Thoracic aorta endothelial cell (primary cell): ENCODE measurements at places on chromosomes 2 and 18. TPM values are rescaled to one million over a fixed set of nuclear protein-coding genes. Genes with fewer than 3 reads are reported as not detected.

Gene FAM237A
- total RNA-seq, result not detected in 2 replicates

Gene SERPINB5
- not detected in 2 replicates for total RNA-seq

Gene TMEM178A
- total RNA-seq, result 0.22 and 0.80 TPM in 2 replicates

Gene EPAS1
- total RNA-seq, result 177 and 257 TPM in 2 replicates

Gene TOGARAM2
- total RNA-seq, result under 0.01 and 0.13 TPM in 2 replicates

Gene STAT4
- total RNA-seq, result 0.07 and 0.27 TPM in 2 replicates

Gene SCN3A
- total RNA-seq, result not detected in 2 replicates

Gene ANO7
- total RNA-seq, result 0.93 and 1.7 TPM in 2 replicates

Gene DCDC2C
- total RNA-seq, result not detected in 2 replicates

Gene MYOM1
- under 0.01 and 0.22 TPM in 2 replicates for total RNA-seq

Gene MOGAT1
- total RNA-seq, result not detected in 2 replicates

Gene IL1R2
- total RNA-seq, result 0.27 TPM in 1 of 2 replicates, not detected in the other

Gene TBR1
- total RNA-seq, result under 0.01 TPM in 2 replicates

Gene SLC40A1
- 6.1 and 34.2 TPM in 2 replicates for total RNA-seq

Gene SLC19A3
- total RNA-seq, result 0.40 and 0.86 TPM in 2 replicates

Gene L3MBTL4
- total RNA-seq, result under 0.01 and 0.57 TPM in 2 replicates

Gene HAAO
- 0.29 TPM in 1 of 2 replicates, not detected in the other for total RNA-seq

Gene GYPC
- total RNA-seq, result 0.66 and 2.7 TPM in 2 replicates
